Hematopoietic multipotent progenitor cell (in vitro differentiated cells): ENCODE measurements at places on chromosomes 1 and 21. TPM values are rescaled to one million over a fixed set of nuclear protein-coding genes. Genes with fewer than 3 reads are reported as not detected.

UBE2U gene
- not detected for total RNA-seq

SMIM1 gene
- 15.6 TPM for total RNA-seq

RNU1-2 gene
- total RNA-seq = under 0.01 TPM

ACTL8 gene
- under 0.01 TPM for total RNA-seq

- no peak for DNase-seq
Observed at GRCh38 chr1:27602462-27603308, 1.3 kb downstream of the AHDC1 start.

DNA sequence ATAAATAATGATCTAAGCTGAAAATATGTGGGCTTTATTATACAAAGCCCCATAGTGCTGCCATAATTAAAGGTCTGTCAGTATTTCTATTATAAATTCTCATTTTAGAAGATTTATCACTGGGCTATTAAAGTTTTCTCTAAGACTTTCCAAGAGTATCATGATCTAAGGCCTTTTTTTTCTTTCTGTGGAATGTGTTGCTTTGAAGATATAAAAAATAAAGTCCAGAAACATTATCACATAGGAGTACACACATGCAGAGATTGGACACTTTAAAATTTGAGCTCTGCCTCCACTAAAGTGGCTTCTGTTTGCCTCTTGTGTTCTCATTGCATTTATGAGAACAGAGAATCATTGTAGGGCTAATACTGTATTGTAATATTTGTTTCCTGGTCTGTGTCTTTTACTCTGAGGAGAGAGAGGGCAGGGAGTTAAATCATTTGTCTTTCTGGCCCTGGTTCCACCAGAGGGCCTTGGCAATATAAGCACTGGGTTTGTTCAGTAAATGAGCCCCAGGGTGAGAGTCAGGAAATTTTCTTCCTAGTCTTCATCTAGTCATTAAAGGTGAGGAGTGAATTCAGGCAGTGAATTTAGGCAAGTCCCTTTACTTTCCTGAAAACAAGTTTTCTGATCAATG, 70.2 kb downstream of the NFIA start:
- DNase-seq = no peak

DNA sequence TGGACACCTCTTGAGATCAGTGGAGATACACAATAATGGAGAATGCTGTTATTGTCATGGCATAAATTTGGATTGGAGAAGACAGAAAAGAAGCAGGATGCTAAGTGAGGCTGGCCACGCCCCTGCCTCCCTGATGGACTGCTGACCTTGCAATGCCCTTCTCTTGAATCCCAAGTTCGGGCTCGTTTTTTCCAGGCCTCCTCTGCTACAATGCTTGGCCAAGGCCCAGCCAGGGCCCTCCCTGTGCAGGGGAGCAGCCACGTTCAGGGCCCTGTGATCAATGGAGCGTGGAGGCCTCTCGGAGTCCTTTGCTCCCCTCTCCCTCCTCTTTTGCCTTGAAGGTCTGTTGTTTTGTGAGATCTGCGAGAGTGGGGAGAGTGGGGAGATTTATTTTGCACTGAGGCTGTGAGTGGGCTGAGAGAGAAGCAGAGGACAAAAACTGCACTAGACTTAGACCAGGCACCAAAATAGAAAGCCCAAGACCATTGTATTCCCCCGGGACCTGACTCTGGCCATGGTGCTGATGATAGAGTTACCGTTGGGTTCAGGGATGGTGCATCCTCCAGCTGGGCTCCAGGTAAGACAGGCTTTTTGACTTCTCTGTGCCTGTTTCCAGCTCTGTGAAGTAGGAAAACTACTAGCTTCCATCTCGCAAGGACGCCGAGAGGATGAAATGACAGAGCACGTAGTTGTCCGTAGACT, 268.6 kb downstream of the KAZN start:
- DNase-seq = no peak
